Activated CD8-positive, alpha-beta memory T cell treated with anti-CD3 and anti-CD28 coated beads for 1 hour (primary cell): ENCODE measurements at places on chromosomes 4 and X.

DNA sequence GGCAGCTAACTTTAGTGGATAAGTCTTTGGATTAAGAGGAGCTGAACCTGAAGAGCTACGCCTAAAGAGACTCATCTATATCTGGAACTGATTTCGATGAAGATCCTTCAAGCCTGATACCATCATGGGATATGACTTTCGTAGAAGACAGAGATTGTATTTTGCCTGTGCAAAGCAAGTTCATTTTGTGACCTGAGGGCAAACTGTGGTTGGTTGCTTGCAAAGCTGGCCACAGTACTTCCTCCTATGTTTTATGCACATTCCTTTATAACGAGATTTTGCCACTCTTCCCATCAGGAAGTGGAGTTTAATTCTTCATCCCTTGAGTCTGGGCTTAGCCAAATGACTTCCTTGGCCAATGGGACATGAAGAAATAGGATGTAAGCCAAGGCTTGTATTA, 519.3 kb upstream of the NR3C2 start:
- no peak for DNase-seq

DNA sequence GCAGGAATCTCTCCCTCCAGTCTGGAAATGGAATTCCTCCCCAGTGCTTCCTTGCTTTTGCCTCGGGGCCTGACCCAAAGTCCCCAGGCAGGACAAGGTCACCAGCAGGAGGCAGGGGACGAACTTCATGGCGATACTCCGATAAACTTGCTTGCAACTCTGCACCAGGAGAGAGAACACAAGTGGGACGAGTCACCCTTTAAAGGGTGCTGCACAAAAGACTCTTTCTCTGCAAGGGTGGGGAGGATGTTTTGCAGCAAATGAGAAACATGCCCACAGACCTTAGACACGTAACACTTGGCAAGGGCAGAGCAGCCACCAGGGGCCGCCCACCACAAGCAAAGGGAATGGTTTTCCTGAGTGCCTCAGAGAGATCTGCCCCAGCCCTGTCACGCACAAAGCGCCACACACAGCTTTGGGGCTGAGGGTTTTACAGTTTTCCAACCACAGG, at the start of gene FGFBP2:
FGFBP2 (minus strand) TSS at position 175 of the 451 bp plus-strand sequence; CDS start at position 129, 46 bp downstream.
- DNase-seq = peak; percentile 55

DNA sequence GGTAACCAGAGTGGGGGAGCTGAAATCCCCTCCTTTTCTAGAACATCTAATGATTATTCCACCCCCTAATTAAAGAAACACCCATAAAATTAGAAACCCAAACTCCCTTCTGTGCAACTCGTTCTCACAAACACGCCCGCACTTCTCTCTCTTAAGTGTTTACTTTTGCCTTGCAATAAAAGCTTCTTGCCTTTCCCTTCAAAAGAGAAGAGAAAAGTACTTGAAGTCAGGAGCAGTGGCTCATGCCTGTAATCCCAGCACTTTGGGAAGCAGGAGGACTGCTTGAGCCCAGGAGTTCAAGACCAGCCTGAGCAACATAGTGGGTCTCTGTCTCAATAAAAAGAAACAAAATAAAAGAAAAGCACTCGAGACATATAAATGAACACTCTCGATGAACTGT, 3.6 kb upstream of the GPR173 start:
- no peak for DNase-seq

- no peak for DNase-seq
These were observed 50.3 kb downstream of the NELFA start for GRCh38 chr4:1958276-1959103.

- no peak for DNase-seq
These were observed 28.4 kb downstream of the NSG1 start for GRCh38 chr4:4415107-4415805.

DNA sequence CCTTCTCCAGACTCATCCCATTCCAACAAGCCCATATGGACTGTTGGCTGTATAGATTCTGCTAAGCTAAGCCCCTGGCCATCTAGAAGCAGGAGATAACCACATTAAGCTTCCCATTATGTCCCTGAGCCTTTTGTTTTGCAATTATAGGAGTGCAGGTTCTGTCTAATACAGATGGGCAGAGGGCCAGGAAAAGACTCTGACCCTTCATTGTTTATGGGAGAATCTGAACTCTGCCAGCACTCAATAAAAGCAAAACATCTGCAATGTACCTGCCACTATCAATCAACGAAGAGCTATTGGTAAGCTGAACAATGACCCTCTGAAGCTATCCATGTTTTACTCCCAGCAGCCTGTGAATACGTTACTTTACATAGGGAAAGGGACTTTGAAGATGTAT, 207.3 kb upstream of the CLNK start:
- DNase-seq = no peak

DNA sequence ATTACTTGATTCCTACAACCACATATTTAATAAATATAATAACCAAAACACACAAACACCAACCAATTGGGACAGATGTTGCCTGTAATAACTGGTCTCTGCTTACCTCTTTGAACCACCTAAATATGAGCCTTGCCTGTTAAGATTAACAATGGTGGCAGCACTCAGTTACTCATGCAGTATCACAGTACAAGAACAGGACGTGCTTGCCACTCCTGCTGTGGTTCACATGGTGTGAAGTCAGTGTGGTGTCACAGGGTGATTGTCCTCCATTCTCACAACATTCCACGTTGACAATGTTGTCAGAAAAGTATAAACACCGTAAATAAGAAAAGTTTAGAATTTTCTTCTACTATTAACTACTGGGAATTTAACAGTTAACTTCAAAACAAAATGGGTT, 365.0 kb downstream of the PPP3CA start:
- no peak for DNase-seq

- DNase-seq = no peak
These were observed 29.2 kb upstream of the CCNI start for GRCh38 chr4:77104791-77105540.
